ENCODE measurements at places on chromosomes 5 and 9.

DNA sequence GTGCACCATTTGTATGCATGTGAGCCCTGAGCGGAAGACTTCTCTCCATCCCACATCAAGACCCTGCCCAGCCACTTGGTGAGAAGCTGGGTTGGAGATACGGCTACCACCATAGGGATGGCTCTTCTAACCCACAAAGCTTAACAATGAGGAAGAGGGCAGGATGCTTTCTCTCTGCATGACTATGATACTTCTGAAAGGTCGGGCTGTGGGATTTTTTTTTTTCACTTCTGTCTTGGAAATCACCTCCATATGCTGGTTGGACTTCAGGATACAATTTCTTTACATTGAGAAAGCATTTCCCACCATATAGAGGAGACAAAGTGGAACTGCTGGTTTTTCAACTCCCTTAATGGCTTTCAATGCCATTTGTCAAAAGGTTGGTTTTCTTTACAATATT, 30.5 kb downstream of the ZNF366 start:
- no peak for DNase-seq

DNA sequence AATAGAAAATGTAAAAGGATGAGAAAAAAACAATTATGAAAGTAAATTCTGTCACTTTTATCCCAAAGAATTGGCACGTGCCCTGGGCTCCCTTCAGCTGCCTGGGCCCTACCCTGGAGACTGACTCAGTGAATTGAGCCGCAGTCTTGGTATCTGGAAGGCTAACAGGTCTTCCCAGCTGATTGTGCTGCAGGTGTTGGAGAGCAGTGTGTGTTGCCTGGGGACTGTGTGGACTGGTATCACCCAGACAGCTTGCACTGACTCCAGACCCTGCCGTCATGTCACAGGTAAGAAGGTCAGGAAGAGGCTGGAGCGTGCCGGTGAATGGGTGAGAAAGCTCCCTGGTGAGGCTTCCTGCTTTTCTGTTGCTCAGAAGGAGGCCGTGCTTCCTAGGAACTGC, 83.3 kb downstream of the AOPEP start:
- no peak for DNase-seq

- no peak for DNase-seq
Observed at GRCh38 chr5:11809407-11809806, 94.8 kb downstream of the CTNND2 start.

DNA sequence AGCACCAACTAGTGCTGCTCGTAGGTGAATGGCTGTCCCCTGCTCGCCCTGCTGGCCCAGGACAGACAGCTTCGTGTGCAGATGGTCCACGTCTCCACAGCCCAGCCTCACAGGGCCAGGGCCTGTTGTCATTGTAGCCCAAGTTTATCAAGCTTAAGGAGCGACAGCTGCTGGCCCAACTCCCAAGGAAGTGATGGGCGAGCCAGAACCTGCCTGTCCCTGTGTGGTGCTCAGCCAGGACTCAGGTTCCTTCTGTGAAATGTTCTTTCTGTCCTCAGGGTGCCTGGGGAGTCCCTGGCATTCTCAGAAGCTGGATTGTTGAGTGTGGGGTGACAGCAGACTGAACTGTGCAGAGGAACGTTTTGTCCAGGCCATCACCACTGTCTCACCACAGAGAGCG, 16.4 kb downstream of the TRIP13 start:
- DNase-seq: no peak

Measured in stimulated activated CD4-positive, alpha-beta T cell treated with anti-CD3 and anti-CD28 coated beads, Interleukin-2, amount 100 ng/mL, for 24 hours (primary cell).